ENCODE measurements at places on chromosomes 11 and 22.

DNA sequence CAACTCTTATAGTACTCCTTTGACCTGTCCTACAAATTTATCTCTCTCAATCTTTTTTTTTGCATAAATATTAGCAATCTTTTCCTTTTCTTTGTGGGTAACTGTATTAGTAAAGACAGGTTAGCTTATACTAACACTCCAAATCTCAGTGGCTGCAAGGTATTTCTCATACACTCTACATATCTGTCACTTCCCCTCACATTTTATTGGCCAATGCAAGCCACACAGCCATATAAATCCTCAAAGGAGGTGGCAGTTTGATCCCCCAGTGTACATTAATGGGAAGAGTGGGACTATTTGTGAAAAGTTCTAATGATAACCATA is 42.6 kb upstream of the EED start:
- peak; percentile 81 for DNase-seq

DNA sequence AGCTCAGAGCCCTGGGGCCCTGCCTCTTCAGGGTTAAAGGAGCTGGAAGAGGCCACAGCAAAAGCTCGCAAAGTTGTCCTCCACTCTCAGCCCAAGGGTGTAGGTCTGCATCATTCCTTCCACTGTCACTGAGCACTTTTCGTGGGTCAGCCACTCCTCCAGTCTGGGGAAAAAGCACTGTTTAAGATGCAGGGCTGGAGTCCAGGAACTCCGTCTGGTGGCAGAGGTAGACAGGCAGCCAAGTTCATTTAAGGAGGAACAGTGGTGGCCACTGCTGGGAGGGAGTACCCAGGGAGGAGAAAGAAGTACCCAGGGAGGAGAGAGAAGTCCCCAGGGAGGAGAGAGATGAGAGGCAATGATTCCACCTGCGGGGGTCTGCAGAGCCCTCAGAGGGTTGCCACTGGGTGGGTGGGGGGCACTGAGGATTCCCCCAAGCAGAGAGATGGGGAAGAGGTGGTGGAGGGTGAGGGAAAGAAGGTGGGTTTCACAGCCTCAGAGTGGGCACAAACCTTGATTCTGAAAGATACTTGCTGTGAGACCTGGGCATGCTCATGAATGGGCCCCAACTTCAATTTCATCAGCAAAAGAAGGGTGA is 70.0 kb upstream of the B3GAT1 start:
- no peak for DNase-seq

GRCh38 chr11:12430351-12430750 is 53.0 kb downstream of the PARVA start:
- no peak for DNase-seq

DNA sequence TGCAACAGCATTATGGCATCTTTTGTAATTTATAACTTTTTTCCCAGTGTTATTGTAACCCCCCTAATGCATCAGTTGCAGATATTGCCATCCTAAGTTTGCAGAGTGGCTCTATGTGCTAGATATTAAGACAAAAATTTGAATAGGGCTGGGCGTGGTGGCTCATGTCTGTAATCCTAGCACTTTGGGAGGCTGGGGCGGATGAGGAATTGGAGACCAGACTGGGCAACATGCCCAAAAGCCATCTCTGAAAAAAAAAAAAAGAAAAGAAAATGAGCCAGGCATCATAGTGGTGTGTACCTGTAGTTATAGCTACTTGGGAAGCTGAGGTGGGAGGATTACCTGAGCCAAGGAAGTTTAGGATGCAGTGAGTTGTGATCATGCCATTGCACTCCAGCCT is 50.1 kb upstream of the MUC15 start:
- DNase-seq, result no peak

- DNase-seq, result peak; percentile 16
Measured at GRCh38 chr11:30333405-30333804, 10.5 kb downstream of the ARL14EP start.

- DNase-seq, result peak; percentile 8
Measured at GRCh38 chr11:81165164-81165563, 1568.5 kb downstream of the FAM181B start.

DNA sequence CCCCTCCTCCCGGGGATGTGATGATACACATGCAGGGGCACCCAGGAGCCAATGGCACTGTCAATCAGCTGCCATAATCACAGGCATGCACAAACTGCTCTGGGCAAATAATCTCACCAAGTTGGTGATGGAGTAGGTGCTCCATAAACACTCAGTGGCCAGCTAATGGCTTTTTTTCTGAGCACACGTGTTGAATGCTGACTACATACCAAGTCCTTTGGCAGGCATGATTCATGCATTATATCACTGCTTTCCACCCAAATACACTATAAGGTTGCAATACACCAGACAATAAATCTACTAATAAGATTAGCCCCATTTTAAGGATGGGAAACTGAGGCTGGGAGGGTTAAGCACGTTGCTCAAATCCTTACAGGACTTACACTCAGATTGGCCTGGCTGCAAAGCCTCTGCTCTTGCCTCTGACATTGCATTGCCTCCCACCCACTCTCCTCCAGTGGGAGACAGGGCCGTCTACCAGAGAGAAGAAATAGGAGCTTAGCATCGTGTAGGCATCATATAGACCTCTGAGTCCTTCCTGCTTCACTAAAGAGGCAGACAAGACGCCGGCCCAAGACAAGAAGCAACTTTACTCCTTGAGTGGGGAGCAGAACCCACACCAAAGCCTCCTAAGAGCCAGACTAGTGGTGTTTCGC is 32.7 kb upstream of the ACCSL start:
- no peak for DNase-seq

DNA sequence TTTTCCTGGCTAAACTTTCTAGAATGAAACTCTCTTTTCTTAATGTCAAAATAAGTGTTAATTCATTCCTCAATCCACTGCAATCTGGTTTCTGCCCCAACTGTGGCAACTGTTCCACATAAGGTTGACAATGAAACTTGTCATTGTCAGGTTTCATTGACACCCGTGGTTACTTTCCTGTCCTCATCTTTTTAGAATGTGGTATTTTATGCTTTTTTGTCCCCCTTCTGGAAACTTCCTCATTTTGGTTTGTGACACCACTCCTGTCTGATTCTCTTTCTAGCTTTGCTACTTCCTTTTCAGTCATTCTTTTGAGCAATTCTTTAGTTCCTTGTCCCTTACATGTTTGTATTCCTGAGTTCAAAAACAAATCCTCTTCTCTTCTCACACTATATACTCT is 7.5 kb upstream of the PDE3B start:
- DNase-seq, result peak; percentile 79

- no peak for DNase-seq
Measured at GRCh38 chr22:29912141-29912540, 29.2 kb downstream of the MTMR3 start.

- no peak for DNase-seq
Measured at GRCh38 chr11:133907216-133907615, 49.6 kb downstream of the IGSF9B start.

- no peak for DNase-seq
Measured at GRCh38 chr11:132052904-132053303, 682.5 kb downstream of the NTM start.

DNA sequence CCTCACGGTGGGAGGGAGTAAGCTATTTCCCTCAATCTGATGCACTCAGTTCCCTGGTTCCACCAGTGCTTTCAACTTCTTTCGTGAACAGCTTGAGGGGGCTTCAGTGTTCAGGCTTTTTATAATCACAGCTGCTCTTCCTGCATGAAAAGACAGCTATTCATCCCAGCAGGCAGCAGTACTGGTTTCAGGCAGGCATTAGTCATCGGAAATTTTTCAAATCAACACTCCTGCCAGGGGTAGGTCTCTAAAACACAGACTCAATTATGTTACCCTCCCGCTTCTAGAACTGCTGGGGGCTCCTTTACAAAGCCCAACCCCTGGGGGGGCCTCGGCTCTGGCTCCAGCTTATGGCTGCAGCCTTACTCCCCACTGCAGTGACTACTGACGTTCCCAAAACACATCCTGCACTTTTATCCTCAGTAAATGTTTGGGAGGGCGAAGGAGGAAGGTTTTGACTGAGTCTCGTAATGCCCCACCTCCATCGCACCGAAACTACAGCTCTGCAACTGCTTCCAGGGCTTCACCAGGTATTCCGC is 5.8 kb downstream of the POLDIP3 start:
- DNase-seq, result no peak

DNA sequence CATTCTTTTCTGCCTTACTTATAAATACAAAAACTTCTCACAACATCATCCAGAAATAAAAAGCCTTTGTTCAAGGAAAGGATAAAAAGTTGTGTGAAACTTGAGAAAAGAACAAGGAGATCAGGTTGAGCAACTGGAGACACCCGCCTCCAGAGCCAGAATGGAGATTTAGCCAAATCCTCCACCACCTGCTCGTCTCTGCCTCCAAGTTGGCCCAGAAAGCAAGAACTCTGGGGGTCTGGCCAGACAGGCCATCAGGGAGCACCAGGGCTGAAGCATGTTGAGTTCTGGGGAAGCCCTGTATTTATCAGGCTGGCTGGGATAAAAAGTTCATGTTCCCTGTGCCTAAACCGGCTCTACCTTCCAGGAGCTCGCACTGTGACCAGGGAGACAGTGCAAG is 14.9 kb downstream of the SMCO4 start:
- DNase-seq, result no peak

GRCh38 chr11:116262370-116262769 is 510.4 kb downstream of the BUD13 start:
- DNase-seq, result no peak

GRCh38 chr22:16917144-16918003 is 90.6 kb downstream of the GAB4 start:
- peak; percentile 70 for DNase-seq

DNA sequence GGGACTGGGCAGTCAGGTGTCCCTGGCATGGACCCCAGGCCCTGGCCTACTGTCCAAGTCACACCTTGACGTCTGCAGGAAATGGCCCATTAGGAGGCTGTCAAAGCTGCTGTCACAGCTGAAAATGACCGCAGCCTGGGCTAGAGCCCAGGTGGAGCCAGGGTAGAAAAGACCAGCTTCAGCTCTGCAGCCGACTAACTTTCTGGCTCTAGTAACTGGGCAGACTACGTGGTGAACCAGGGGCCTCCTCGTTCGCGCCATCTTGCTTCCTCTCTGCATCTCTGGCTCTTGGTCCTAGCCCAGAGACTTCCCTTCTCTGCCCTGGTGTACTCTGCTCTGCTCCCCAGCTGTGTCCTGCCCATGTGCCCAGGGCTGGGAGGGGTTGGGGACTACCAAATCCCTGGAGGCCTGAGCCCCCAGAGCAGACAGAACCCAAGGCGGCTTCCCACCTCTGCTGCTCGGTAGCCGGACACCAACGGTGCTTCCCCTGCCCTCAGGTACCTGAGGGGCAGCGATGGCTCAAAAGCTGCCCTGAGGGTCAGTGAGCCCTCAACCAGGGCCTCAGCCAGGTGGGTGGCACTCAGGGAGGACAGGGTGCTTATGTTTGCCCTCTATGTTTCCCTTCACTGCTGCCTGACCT is 19.7 kb downstream of the SART1 start:
- no peak for DNase-seq

DNA sequence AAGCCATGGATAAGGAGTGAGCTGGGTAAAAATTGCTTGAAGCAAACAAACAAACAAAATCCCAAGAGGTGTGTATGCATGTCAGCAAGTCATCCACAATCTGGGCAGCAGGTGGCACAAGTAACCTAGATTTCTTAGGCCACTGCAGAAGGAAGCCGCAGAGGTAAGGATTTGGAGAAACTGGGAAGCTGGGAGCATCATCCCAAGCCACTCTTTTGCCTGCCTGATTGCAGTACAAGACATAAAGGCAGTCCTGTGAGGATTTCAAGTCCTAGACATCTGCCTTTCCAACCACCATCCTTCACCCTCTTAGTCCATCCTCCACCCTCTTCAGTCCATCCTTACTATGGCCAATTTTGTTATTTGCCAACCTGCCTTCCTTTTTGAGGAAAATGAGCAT is 67.2 kb upstream of the BMAL1 start:
- DNase-seq, result peak; percentile 37

DNA sequence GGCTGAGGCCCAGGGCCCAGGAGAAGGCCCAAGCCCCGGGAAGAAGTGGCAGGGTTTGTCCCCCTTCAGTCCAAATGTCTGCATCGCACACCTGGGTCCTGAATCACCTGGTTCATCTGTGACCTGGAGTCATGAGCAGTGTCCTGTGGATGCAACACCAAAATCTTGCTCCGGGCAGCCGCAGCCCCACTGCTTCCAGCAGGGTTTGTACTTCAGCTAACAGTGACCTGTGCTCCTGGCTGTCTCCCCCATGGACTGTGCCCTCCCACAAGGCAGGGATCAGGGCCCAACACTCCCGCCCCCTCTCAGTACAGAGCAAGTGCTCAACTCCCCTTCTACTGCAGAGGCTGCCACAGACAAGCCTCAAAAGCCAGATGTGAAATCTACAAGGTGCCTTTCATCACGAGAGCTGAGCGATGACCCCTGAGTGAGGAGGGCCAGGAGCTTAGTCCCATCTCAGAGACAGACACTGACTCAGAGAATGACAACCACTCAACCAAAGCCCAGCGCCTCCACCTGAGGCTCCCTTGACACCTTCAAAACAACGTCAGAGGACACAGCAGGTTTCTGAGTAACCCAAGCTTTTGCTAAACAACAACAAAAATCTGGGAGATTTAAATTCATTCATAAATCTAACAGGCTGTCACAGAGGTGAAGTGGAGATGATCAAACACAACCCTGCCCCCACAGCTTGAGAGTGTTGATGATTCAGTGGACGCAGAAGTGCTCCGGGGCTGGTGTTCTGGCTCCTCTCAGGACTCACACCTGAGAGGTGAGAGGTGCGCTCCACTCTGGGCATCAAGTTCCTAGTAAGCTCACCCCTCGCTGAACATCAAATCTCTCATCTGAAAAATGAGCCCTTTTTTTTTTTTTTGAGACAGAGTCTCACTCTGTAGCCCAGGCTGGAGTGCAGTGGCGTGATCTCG is 3.4 kb downstream of the KIAA0930 start:
- no peak for DNase-seq

DNA sequence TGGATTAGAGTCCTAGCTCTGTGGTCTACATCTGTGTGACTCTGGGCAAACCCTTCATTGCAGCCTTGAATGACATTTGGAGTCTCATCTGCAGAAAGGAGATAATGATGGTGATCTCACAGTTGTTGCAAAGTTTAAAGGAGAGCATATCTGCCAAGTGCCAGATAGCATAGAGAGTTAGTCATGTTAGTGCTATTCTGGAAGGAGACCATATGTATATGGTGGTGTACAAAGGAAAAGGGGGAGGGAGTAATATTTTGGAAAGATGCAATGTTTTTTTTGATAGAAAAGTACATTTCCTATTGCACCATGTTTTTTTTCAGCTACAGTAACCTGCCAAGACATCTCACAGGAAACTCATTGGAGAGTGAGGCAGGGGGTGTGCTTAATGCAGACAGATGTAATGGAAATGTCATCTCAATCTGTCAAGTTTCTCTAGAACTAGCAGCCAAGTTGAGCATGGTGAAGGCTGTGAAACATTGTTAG is 92.1 kb upstream of the NARS2 start:
- no peak for DNase-seq

- DNase-seq, result no peak
Measured at GRCh38 chr22:26066534-26066933, 102.7 kb upstream of the SEZ6L start.

DNA sequence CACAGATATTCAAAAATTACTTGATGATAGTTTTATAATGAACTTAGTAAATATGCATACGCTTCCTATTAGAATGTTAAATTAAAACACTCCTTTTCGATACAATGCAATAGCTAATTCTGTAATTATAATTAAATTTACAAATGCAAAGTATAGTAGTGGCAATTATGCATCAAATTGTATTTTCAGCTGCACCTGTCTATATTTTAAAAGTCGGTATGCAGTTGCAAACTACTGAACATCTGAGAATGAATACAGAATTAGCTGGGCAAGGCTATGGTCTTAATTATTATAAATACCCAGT is 110.4 kb upstream of the ARHGAP42 start:
- DNase-seq, result no peak

- no peak for DNase-seq
Measured at GRCh38 chr22:23649071-23649501, 17.0 kb upstream of the DRICH1 start.

- no peak for DNase-seq
Measured at GRCh38 chr11:47437746-47438418, 11.1 kb downstream of the RAPSN start.
